ENCODE measurements at places on chromosomes 13 and 19. TPM values are rescaled to one million over a fixed set of nuclear protein-coding genes. Genes with fewer than 3 reads are reported as not detected.

GRCh38 chr19:41265395-41266153 lies 1.4 kb downstream of the HNRNPUL1 start:
- DNase-seq: no peak

- peak; percentile 62 for DNase-seq
These were observed 18.1 kb downstream of the NALCN start for GRCh38 chr13:101398191-101398590.

- DNase-seq: peak; percentile 95
These were observed 1.2 kb upstream of the ZNF574 start for GRCh38 chr19:42074513-42075363.

GRCh38 chr13:44685641-44686040 lies 109.5 kb upstream of the TSC22D1 start:
- peak; percentile 82 for DNase-seq

GRCh38 chr13:77554069-77554468 lies 18.6 kb downstream of the SCEL start:
- no peak for DNase-seq

GRCh38 chr13:79593641-79594275 lies 112.8 kb downstream of the NDFIP2 start:
- DNase-seq: peak; percentile 86

DNA sequence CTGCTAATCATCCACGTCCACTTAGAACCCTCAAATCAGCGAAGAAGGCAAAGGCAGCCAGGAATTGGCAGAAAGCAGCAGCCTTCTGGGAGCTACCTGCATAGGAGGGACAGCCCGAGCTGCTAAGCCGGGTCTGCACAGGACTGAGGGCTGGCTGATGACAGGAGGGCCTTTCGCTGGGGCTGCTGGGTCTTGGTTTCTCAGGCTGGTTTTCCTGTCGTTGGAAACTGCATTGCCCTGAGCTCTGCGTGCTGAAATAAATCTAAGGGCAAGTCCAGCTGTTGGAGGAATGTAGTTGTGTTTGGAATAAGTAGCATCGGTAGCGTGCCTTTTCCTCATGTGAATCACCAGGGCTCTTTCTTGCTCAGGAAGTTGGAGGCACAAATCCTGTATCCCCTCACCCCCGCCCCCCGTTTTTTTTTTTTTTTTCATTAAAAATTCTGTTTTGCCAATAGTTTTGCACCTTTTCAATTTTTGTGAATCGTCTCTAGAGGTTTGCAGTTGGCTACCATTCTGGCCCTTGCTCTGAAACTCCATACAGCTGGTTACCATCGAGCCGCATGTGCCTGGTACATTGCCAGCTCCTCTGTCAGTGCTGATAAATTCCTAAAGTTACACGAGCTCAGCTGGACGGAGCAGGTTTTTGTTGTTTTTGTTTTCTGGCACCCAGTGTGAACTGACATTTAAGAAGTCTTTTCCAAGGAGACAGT lies 193.9 kb upstream of the RNF113B start:
- DNase-seq: peak; percentile 69

DNA sequence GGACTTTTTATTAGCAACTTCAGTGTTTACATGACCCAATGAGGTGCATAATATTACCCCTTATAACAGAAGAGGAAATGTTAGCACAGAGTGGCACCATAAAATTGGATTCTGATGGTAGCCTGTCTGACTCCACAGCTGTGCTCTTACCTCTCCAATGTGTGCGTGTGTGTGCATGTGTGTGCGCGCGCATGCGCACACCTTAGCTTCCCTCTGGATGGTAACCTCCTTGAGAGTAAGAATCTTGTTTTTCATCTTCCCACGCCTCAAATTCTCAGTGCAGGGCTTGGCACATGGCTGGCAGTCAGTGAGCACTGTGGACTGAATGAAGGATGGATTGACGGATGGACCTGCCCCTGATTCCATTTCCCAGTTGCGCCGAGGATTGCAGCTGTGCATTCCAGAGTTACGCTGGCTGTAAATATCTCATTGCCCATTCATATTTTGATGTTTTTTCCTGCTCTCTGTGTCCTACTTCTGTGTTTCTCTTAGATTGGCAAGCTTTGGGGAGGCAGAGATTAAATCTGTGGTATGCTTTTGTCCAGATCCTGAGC lies 99.2 kb upstream of the WASF3 start:
- DNase-seq: no peak

DNA sequence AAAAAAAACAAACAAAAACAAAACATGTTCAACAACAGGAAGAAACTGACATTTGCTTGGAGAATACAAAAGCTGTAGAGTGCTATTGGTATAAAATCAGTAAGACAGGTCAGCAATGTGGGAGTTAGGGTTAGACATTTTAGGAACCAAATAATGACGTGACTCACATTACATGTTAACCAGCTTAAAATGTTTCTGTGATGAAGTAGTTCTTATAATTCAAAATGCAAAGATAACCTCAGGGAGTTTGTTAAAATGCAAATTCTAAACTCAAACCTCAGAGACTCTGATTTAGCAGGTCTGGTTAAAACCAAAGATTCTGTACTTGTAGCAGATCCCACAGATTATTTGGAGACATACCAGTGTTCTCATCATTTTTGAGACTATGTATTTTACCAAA lies 549.4 kb upstream of the SLITRK1 start:
- no peak for DNase-seq

GRCh38 chr19:49850487-49851342 lies at the start of gene PTOV1:
PTOV1 (plus strand) TSS chr19:49851159.
- DNase-seq: peak; percentile 99

DNA sequence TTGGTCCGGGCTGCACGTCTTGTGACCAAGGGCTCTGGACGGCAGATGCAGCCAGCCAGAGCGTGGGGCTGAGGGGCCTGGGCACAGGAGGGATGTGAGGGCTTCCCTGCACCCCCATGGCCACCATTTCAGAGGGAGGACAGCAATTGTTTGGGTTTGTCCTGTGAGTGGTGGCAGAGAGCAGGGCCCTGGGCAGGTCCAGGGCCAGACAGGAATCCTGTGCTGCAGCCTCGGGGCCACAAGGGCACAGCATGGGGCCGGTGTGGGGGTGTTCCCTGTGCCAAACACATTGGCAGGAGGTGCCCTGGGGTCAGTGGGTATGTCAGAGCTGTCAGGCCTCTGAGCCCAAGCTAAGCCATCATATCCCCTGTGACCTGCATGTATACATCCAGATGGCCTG lies 32.2 kb downstream of the WTIP start:
- no peak for DNase-seq

- DNase-seq: no peak
These were observed 33.0 kb downstream of the DPRX start for GRCh38 chr19:53664760-53665159.

- DNase-seq: no peak
These were observed 61.8 kb downstream of the ZNF723 start for GRCh38 chr19:22893855-22894270.

DNA sequence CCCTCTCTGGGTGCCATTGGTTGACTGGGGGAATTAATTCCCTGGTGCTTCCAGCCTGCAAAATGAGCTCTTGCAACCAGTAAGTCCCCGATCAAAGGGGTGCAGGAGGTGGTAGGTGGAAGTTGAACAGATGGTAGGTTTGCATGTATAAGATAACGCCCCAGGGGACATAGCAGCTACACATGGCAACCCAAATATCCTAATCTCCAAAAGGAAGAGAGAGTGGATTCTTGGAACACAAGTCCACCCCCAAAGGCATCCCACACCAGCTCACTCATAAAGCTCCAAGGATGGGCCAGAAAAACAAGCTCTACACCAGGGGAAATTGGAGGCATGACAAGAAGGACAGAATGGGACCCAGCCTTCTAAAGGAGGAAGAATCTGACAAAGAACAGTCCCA lies 4.8 kb downstream of the CD209 start:
- DNase-seq: no peak

DNA sequence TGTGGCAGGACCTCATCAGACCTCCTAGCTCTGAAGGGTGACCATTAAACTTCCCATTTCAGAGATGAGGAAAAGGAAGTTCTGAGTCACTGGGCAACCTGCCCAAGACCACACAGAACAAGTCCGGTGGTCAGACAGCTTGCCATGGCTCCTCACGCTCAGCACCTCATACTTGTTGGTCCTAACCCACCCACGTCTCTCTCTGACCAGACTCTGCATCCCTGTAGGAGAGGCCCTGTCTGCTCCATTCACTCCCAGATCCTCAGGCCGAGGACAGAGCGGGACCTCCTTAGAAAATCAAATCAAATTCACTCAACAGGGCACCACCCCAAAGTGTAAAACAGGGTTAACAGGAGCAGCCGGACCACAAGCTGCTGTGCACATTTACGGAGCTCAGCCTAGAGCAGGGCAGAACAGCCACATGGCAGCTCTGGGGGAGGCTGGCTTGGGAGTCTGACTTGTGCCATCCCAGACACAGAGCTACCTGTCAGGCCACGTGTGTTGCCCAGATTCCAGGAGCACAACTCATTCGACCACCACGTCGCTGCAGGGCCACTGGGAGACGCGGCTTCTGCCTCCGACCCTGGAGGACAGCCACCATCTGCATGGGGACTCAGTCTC lies 1.7 kb downstream of the MIER2 start:
- peak; percentile 99 for DNase-seq

Gene ZNF850
- 3.2 TPM for total RNA-seq

Gene ZNF792
- 6.2 TPM for total RNA-seq

Gene IL4I1
- total RNA-seq: 0.29 TPM

Gene URAD
- not detected for total RNA-seq

Gene MEGF8
- total RNA-seq: 30.0 TPM

Gene TMC4
- 0.29 TPM for total RNA-seq

Gene ZNF823
- total RNA-seq: 9.4 TPM

All from osteoblast (primary cell).